ENCODE measurements at places on chromosomes 12 and 14.

DNA sequence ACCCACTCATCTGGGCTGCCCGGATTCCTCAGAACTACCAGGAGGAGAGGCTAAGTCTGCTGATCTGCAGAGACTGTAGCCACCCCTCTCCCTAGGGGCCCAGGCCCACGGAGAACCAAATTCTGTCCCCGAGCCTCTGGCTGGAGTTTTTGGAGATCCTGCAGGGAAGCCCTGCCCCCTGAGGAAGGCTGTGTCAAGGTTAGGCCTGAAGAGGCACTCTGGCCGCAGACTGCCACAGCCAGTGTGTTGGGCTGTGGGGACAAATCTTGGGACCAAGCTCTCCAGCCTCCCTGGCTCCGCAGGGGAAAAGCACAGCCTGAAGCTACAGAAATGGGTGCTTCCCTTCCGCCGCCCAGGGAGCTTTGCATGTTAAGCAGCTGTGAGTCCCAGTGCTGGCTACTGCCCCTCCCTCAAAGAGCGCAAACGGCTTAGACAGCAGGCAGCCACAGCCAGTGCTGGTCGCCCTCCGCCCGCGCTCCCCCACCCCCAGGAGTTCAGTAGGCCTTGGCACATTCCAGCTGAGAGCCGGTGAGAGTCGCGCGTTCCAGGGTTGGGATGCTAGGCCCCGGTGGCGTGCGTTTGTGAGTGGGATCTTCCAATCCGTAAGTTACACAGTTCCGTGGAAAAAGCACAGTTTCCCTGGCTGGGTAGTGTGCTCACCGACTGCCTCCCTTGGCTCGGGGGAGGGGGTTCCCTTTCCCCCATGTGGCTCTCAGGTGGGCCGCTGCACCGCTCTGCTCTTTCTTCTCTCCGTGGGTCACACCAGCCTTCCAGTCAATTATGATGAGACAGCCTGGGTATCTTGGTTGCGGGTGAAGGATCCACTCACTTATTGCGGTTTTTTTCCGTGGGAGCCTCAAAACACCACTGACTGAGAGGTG lies 13.2 kb downstream of the CLEC4E start:
- DNase-seq = no peak

GRCh38 chr12:105343836-105344235 lies 13.3 kb downstream of the C12orf75 start:
- no peak for DNase-seq

DNA sequence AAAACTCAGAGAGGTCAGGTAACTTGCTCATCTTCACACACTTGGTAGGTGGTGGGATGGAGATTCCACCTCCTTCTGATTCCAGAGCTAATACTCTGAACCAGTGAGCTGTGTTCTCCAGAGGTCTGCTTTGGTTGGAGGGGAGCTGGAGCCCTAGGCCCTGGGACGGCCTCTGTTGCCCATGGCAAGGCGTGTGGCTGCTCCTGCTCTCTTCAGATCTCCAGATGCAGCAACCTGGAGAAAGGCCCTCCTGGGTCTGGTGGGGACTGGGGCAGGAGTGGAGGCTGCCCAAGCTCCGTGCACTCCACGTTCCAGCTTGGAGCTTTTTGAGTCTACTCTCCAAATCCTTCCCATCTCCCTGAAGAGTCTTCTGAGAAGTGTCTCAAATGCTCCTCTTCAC lies 10.7 kb downstream of the CCND2 start:
- DNase-seq = no peak

DNA sequence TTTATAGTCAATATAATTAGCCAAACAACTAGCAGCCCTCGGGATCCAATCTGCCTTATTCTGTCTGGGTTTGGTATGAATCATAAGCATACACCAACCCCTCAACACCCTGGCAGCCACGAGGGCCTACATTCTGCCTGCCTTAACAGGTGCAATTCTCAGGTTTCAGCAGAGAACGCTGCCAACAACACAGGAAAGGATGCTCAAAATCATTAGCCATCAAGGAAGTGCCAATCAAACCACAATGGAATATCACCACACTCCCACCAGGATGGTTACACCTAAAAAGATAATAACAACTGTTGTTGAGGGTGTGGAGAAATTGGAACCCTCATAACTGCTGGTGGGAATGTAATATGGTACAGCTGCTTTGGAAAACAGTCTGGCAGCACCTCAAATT lies 122.8 kb downstream of the TTC7B start:
- DNase-seq = no peak

- DNase-seq = no peak
These were observed 97.0 kb downstream of the DPF3 start for GRCh38 chr14:72796935-72797334.

Data from stimulated activated CD8-positive, alpha-beta memory T cell treated with anti-CD3 and anti-CD28 coated beads, Interleukin-15, amount 100 ng/mL, for 24 hours (primary cell).